ENCODE measurements at places on chromosomes 5 and 9. TPM values are rescaled to one million over a fixed set of nuclear protein-coding genes. Genes with fewer than 3 reads are reported as not detected.
A peak's percentile ranks its signal among the peaks of the same experiment; 100 is the strongest.

- peak; percentile 70 for DNase-seq
Observed at GRCh38 chr9:4591123-4591500, 71.0 kb upstream of the PLPP6 start.

- no peak for DNase-seq
Observed at GRCh38 chr5:151383011-151383410, 35.7 kb upstream of the SLC36A2 start.

DNA sequence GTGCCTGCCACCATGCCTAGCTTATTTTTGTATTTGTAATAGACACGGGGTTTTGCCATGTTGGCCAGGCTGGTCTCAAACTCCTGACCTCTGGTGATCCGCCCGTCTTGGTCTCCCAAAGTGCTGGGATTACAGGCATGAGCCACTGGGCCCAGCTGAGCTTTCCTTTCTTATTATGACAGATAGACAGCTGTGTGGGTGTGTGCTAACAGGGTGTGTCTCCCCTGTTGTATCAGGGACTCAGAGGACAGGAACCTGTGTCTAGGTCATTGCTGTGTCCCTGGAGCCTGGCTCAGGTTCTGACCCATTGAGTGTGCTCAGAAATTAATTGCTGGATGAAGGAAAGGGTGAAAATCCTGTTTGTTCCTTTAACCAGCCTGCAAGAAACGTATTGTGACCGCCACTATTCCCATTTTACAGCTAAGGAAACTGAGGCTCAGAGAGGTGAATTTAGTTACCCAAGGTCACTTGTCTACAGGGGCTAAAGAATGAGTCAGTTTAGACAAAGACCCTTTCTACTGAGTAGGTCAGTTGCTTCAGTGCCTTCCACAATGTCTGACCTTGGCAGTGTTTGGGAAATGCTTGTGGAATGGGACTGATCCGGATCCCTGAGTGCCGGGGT is 16.8 kb downstream of the NCS1 start:
- DNase-seq = no peak

- DNase-seq = no peak
Observed at GRCh38 chr5:42500003-42500599, 76.9 kb downstream of the GHR start.

DNA sequence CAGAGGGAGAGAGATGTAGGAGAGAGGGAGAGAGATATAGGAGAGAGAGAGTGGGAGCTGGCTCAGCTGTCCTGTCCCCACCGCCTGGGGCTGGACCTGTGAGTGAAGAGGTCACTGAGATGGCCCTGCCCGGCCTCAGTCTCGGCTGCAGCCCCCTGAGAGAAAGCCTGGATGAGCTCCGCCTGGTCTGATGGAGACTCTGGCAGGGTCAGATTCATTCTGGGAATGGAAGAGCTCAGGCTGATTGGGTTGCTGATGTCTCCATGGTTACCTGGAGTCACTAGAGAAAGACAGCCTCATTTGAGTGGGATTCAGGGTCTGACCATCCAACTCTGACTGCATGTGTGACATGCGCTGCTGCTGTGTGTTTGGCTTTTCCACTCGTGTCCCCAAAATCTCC is 27.1 kb upstream of the SEMA4D start:
- no peak for DNase-seq

DNA sequence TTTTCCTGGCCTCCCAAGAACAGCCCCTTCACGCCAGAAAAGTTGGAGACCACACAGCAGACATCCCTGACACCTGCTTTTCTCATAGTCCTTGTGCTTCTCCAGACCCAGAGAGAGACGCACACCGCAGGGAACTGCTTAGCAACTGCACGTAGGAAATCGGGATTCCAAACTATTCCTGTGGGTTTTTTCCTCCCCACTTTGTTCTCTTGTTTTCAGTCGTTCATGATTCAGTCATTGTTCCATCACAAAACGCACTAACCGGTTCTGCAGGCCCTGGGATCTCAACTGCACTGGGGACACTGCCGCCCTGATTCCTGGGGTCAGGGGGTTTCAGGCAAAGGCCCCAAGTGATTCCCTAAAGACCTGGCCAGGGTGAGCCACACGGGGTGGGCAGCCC is 588.0 kb upstream of the KLF4 start:
- no peak for DNase-seq

- DNase-seq = no peak
Observed at GRCh38 chr9:20725675-20726074, 41.6 kb downstream of the FOCAD start.

- peak; percentile 86 for DNase-seq
Observed at GRCh38 chr9:35164711-35165110, 2.9 kb downstream of the UNC13B start.

DNA sequence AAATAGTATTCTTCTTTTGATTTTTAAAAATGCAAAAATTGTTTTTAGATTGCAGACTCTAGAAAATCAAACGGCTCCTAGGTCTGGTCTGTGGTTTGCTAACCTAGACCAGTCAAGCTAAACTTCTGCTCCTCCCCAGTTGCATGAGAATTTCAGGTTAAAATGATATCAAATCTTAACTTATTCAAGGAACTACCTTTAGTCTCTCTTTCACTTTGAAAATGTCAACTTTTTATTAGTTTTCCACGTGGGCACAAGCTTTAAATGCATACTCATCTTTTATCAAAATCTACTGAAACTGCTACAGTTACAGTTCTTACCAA is 8.8 kb downstream of the CAMK4 start:
- no peak for DNase-seq

DNA sequence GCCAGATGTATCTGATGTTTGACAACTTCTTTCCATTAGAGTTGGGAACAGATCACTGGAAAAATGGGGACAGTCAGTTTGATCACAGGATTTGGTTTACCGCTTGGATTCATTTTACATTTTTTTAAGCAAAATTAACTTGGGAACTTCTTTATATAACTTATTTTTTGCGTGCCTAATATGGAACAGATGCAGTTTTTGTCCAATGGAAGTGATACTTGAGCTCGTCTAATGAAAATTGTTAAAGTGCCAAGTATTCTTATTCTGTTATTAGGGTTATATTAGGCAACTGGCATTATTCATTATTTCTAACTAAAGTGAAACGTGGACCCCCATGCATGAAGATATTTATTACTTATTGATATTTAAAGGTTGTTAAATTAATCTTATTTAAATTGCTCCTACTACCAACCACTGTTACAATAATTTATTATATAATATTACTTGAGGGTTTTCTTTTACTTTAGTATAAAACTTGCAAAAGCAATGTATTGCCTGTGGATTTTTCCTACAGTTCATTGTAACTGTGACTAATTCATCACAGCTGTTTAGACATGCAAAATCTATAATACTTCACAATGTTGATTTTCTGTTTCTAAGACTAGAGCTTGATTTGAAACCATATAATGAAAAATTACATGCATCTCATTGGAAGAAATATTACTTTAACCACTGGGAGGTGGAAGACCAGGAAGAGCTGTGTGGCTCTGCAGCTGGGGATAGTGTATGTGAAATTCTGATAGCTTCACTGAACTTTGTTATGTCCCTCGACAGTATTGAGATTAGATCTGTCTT is 787.3 kb upstream of the WWC1 start:
- no peak for DNase-seq

DNA sequence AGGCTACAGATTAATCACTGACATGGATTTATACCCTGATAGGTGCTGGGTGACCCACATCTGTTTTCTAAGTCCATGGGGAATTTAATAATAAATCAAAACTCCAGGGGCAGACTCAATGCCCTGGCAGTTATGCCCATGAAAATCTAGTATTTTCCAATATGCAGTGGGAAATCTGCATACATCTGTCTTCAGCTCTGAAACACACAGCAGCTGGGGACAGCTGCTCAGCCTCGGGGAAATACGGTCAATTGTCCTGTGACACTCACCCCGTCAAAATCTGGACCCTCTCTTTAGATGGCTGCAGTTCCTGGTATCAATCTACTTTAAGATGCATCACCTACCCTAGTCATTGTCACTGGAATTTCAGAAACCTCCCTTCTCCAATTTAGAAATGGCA is 12.7 kb upstream of the C1QTNF3 start:
- no peak for DNase-seq

GRCh38 chr5:172379481-172379880 is 74.8 kb downstream of the SH3PXD2B start:
- DNase-seq = no peak

GRCh38 chr9:127444921-127445850 is 6.0 kb downstream of the RPL12 start:
- no peak for DNase-seq

GRCh38 chr9:134991808-134992754 is 74.4 kb upstream of the FCN1 start:
- DNase-seq = no peak

DNA sequence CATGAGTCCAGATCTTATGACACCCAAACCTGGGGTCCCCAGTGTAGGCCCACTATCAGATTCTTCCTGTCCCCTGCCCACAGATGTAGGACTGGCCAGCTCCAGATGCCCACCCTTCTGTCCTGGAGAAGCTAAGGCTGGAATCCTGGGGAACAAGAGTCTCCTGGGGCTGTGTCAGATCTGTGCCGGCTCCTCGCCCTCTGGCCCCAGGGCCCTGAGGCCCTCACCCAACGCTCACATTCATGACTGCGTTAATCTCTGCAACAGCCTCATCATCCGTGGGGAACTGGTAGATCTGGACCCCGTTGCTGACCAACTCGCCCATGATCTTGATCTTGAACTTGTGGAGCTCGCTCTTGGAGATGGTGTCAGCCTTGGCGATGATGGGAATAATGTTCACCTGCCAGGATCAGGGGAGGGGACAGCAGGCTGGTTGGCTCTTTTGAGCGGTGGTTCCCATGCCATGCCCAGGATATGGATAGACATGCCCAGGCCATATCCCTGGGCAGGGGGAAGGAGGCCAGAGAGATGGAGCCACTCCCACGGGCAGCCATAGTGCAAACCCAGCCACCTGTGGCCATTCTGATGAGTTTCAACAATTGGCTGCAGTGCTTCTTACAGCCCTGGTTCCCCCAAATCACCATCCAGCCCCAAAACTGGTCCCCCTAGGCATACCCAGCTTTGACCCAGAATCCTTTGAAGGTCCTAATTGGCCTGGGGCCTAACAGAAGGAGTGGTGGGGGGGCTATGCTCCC is 14.6 kb downstream of the SEPTIN8 start:
- no peak for DNase-seq

DNA sequence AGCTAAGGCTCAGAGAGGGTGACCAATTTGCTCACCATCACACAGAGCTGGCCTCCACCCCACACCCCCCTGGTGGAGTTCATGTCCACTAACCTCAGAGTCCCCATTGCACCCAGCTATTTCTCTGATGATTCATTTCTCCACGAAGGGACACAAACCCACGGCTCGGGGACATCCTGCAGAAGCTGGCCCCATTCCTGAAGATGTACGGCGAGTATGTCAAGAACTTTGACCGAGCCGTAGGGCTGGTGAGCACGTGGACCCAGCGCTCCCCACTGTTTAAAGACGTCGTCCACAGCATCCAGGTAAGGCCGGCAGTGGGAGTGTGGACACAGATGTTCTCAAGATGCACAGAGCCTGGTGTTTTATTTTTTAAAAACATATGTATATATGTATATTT is 52.6 kb upstream of the SUSD3 start:
- DNase-seq = no peak

- DNase-seq = no peak
Observed at GRCh38 chr9:137745541-137745991, 126.8 kb downstream of the EHMT1 start.

GRCh38 chr5:164119806-164120447 is 614.5 kb downstream of the MAT2B start:
- DNase-seq = peak; percentile 50

DNA sequence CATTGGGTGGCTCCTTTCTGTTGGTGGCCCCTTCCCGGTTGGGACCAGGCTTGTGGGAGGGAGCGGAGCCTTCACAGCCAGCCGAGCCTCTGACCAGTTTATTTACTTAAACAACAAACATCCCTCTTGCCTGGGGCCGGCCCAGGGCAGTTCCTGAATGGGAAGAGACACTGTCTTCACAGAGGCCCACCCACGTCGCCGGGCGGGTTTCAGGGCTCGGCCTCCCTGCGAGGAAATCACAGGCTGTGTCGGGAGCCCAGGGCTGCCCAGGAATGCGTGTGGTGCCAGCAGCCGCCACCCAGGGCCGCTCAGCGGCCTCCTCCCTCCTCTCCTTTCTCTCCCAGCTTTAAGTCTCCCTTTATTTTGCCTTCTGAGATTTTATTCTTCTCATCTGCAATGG is 132.5 kb downstream of the HSD17B3 start:
- DNase-seq = no peak

GRCh38 chr9:108244686-108245085 is 611.1 kb downstream of the ACTL7B start:
- no peak for DNase-seq

DNA sequence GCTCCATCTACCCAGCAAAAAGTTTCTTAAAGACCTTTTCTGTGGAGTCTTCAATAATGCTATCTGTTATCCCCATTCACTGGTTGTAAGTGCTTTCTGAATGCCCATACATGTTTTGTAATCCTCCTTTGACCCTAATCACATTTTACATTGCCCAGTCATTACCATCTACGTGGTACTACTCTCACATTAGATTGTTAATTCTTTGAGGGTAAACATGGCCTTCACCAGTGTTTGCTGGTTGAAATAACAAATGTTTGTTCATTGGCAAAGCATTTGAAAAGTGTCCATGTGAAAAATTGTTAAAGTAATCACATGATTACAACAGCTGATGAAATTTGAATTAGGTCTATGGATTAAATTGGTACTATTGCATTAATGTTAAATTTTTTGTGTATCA is 31.8 kb downstream of the MEGF10 start:
- DNase-seq = no peak

- DNase-seq = no peak
Observed at GRCh38 chr5:170143091-170143490, 37.4 kb downstream of the FOXI1 start.

- no peak for DNase-seq
Observed at GRCh38 chr9:98038958-98039357, 17.6 kb upstream of the NANS start.

DNA sequence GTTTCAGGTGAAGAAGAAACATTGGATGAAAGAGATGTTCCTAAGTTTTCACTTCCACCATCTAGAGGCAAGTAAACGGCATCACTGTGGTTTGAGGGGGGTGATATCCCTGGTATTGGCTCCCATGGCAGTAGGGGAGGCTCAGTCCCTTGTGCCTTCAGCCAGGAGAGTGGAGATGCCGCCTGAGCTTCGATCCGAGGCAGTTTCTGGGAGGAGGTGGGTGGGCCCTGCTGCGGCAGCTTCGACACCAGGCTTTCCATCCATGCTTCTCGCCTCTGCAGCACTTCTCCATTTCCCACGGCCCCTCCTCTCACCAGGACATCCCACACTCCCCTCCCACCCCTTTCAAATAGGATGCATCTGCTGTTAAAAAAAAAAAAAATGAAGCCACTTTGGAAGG is 258.3 kb downstream of the GADD45G start:
- no peak for DNase-seq

- DNase-seq = peak; percentile 78
Observed at GRCh38 chr5:125409234-125409860, 662.9 kb upstream of the ZNF608 start.

Gene FAXDC2
- total RNA-seq = 8.3 TPM

Gene ABO
- total RNA-seq = not detected

Gene DBH
- not detected for total RNA-seq

Gene SLCO4C1
- total RNA-seq = not detected

Gene SHROOM1
- total RNA-seq = 20.9 TPM

Gene GARIN3
- not detected for total RNA-seq

Gene PAIP2
- total RNA-seq = 75.2 TPM

Gene RALGDS
- total RNA-seq = 43.1 TPM

Gene LCN10
- not detected for total RNA-seq

Gene SPINK1
- not detected for total RNA-seq

Gene NOXA1
- 0.91 TPM for total RNA-seq

Gene CCL27
- not detected for total RNA-seq

Gene CAST
- total RNA-seq = 194 TPM

Gene RLN2
- 0.48 TPM for total RNA-seq

Gene TSSK1B
- total RNA-seq = not detected

Gene SLIT3
- 0.02 TPM for total RNA-seq

Gene ARRDC3
- total RNA-seq = 35.3 TPM

Gene TMEM250
- total RNA-seq = 47.4 TPM
